ENCODE measurements at places on chromosomes 7 and 10.
A peak's percentile ranks its signal among the peaks of the same experiment; 100 is the strongest.

GRCh38 chr10:50613150-50613549 is 10.6 kb downstream of the SGMS1 start:
- DNase-seq, result no peak

GRCh38 chr10:59126261-59126660 is 50.2 kb upstream of the PHYHIPL start:
- no peak for DNase-seq

DNA sequence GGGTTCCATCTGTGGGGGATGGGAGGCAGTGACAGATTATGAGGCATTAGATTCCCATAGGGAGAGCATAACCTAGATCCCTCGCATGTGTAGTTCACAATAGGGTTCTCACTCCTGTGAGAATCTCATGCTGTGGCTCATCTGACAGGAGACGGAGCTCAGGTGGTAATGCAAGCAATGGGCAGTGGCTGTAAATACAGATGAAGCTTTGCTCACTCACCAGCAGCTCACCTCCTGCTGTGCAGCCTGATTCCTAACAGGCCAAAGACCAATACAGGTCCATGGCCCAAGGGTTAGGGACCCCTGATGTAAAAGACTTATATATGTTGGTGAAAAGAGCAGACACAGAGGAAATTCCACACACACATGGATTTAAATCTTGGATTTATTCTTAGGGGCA is 370.2 kb downstream of the NRG3 start:
- DNase-seq, result no peak

- DNase-seq, result no peak
Measured at GRCh38 chr10:49273082-49273465, 25.9 kb upstream of the C10orf71 start.

DNA sequence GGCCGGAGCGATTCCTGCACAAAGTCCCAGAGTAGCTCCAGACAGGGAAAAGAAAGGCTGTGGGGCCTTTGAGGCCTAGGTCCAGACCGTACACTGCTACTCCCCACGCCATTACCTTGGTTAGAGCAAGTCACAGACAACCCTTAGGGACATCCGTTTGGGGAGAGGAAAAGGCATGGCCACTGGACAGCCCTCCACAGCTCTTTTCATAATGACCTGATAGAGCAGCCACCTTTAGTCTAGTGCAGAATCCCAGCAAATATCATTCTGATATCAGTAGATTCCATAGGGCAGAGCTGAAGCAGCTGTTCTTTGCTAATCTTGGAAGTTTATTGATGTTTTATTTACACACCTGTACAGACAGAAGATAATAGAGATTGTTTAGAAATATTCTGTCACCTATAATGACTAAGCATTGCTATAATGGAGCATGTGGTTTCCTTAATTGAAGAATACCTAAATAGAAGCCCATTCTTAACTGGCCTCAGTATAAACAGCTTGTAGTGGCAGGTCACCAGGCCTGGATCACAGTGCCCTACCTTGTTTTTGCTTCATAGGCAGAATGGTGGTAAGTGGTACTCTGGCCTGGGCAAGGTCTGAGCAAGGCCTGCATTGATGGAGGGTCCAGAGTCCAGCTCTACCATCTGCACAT is 27.9 kb downstream of the OGDH start:
- DNase-seq, result no peak

GRCh38 chr7:28954471-28954870 is 3.7 kb downstream of the TRIL start:
- no peak for DNase-seq

- no peak for DNase-seq
Measured at GRCh38 chr7:76072243-76073148, 24.6 kb downstream of the MDH2 start.

GRCh38 chr7:97018791-97019531 is 5.7 kb downstream of the DLX5 start:
- DNase-seq, result no peak

DNA sequence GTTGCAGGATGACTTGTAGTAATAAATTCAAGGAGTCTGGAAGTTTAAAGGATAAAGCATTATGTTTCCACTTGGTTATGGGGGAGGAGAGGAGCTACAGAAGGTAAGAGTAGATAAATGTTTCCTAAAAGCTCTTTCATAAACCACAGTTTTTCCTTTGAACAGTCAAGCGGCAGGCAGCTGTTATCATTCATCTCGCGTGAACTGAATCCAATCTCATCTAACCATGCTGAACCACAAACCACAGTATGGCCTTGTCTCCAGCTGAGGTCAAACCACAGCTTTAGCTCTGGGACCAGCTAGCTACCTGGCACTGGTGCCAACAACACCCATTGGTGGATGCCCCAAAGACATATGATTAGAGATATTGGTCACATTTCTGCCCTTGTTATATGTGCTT is 63.3 kb downstream of the NOC3L start:
- DNase-seq, result no peak

DNA sequence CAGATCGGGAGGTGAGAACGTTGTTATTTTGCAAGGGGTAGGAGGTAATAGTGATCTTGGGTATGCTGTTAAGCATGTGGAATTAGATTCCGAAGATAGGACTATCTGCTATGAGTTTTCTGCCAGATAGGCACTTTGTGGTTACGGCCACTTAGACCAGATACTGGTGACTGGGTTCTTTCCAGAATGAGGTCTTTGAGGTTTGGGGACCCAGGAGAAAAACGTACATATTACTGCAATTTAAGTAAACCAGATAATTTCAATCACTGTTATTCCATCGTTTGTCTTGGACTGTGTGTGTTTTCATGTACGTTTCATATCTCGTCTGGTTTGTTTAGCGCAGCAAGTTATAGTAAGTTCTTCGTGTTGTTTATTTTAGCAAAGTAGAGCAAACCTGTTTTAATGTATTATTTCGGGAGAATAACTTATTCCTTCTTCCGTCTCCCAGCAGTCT is 312 bp downstream of the ARL4A start:
- no peak for DNase-seq

GRCh38 chr7:128176696-128177095 is 64.4 kb upstream of the LEP start:
- DNase-seq, result no peak

GRCh38 chr7:45180084-45180986 is 22.7 kb downstream of the RAMP3 start:
- no peak for DNase-seq

- DNase-seq, result no peak
Measured at GRCh38 chr10:110978204-110978603, 58.8 kb downstream of the SHOC2 start.

- no peak for DNase-seq
Measured at GRCh38 chr7:140597428-140597949, 43.1 kb downstream of the DENND2A start.

- DNase-seq, result peak; percentile 58
Measured at GRCh38 chr10:103982639-103983038, 15.7 kb downstream of the SLK start.

DNA sequence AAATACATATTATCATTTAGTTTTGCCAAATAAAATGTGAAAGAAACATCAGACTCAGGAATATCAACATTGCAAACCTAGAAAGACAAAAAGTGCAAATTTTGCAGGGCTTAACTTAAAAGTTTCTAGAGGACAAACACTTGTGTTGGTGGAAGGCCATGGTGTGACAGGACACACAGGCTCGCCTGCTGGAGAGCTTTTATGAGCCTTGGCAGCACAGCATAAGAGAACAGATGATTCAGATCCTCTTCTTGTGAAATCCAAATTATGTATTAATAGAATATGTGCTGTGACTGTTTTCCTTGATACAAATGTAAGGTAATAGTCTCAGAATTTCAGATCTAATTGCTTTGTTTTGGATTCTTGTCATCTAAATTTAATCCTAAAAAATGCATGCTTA is 72.9 kb upstream of the ABCB5 start:
- DNase-seq, result no peak

GRCh38 chr10:114271779-114272167 is 32.7 kb downstream of the VWA2 start:
- DNase-seq, result no peak

DNA sequence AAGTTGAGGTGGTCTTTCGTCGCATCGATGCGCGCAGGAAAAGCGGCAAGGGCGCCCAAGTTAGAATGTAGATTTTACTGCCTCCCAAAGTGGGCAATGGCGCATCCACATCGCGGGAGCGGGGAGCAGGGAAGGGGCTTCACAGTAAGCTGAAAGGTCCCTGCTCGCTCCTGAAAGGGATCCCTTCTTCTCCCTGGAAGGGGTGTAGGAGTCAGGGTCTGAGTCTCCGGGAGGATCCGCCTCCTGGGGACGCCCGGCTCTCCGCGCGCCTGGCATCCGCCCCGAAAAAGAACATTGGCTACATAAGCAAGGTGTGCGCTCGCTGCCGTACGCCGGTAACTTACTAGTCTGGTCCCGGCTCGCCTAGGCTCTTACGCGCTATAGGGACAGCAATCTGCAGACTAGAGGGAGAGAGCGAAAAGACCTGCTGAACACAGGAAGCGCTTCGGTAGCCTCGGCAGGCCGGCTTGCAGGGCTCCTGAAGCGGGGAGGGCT is 804 bp downstream of the UNC5B start:
- peak; percentile 83 for DNase-seq

DNA sequence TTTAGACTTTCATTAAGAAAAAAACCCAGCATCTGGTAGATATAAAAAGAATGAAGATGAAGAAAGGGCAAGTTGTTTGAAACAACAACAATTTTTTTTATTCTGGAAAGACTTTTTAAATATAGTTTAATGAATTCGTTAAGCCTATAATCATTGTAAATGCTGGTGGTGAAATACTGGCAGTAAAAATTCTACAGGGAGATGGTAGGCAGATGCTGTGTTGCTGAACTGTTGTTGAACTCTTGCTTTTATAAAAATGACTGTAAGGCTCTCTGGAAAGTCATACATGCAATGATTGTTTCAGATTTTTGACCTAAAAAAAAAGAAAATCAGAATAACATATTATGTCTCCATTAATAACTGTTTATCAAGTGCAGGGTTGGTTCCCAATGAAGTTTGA is 39.0 kb downstream of the SCIN start:
- DNase-seq, result no peak

GRCh38 chr7:76238326-76238725 is 36.6 kb downstream of the SRRM3 start:
- peak; percentile 73 for DNase-seq

DNA sequence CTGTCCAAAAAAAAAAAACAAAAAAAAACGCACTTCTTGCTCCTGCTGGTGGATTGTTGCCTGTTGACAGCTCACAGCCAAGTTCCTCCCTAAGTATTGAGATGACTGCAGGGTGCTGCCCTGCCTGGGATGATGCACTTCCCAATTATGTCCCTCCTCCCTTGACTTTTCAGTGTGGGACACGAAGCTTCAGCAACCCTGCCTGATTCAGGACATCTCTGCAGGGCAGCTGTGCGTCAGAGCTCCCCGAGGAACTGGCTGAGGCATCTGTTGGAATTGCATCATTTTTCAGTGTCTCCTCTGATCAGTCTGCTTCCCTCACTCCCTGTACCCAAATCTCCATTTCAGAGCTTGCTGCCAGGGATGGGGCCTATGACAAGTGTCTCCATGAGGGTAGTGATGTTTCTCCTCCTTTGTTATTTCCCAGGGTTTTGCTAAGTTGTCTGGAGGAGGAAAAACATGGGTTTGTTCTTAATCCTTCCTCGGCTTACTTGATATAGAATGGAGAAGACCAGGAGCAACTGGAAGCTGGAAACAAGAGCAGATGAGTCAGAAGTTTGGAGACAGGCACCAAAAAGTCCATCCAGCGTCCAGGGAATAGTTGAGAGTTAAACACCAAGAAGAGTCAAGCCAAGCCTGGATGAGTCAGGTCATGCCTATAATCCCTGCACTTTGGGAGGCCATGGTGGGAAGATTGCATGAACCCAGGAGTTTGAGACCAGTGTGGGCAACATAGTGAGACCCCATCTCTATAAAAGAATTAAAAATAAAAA is 355.1 kb downstream of the GALNT17 start:
- no peak for DNase-seq

DNA sequence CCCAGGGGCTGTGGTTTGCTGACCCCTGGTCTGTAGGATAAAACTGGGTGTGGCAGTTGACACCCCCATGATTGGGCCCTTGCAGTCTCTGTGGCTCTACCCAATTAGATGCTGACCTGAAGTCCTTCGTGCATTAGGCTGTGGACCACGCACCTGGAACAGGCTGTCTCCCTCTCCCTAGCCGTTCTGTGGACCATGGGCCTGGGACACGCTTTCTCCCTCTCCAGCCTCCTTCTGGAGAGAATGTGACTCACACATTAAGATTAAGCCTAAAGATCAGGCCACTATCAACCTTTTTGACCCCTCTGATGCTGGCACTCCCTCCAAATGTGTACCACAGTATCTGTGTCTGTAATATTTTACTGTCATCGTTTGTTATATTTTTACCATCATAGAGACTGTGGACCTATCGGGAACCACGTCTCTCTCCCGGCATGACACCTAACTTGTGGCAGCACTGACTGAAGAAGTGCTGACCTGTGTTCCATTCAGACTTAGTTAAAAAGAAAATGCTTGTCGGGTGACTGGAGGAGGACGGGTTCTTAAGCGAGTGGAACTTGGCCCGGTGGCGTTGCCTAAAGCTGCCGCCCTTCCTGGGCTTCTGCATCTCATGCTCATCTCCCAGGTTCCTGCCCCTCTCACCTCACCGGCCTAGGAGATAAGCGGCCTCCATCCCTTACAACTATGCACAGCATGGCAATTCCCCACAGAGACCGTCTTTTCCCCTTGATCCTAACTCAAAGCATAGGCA is 92.8 kb downstream of the WDR37 start:
- DNase-seq, result no peak

DNA sequence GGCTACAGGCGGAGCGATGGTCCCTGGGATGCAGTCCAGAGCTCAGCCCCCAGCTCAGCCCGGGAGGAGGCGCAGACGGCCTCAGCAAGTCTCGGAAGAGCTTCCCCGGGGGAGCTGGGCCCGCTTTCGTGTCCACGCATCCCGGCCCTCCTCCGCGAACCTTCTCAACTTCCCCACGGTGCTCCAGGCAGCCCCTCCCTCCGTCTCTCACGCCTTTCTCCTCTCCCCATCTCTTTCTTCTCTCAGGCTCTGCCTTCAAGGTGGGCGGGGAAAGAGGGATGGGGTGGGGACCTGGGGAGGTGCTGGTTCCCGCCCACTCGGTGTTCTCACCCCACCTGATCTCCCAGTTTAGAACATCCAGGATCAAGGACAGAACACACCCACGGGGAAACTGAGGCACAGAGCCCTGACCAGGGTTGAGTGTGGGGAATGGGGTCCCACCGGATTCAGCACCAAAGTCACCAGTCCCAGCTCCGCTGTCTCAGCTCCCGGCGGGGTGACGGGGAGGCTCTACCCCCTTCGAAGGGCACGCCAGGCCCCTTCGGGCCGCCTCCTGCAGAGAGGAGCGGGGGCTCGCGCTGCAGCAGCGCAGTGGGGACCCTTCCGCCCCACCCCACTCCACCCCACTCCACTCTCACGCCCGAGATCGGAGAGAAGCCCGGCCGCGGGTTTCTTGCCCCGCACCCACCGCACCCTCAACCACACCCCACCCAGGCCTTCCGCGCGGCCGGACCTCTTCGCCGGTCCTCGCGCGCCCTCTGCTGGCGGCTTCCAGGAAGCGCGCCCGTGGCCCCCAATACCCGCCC is 18.2 kb downstream of the POLL start:
- DNase-seq, result peak; percentile 84

DNA sequence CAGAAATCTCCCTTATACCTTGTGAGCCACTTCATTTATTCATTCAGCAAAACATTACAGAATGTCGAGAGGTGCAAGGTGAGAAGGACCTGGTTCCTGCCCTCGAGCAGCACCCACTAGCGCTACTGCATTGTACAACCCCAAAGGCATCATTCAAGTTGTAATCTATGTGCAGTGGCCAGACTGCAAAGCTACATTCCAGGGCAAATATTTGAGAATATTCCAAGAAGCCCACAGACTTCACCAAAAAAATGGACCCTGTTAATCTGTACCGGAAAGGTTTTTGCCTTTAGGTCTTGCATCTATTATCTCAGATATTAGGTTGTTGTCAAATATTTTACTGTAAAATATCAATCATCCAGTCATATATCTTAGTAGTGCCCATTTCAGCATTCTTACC is 295.4 kb upstream of the FZD1 start:
- no peak for DNase-seq

Data from WERI-Rb-1 (cell line).